ENCODE measurements at places on chromosomes 2 and 18.

- no peak for DNase-seq
Observed at GRCh38 chr2:46116553-46116991, 180.6 kb upstream of the EPAS1 start.

DNA sequence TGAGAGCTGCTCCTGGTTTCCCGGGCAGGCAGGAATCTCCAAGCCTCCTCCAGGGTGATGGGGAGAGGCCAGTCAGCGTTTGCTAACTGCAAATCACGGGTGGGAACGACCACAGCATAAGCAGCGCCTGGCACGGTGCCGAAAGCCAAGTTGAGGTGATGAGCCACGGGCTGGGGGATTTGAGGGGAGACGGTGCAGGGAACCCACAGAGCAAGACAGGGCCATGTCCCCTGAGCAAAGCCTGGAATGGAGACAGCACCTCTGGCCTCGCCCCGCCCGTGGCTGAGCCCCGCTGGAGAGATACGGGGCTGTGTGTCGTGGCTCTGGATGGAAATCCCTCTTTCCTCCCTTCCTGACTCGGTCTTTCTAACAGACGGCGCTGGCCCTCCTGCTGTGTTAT, 31.5 kb upstream of the TMEM18 start:
- no peak for DNase-seq

DNA sequence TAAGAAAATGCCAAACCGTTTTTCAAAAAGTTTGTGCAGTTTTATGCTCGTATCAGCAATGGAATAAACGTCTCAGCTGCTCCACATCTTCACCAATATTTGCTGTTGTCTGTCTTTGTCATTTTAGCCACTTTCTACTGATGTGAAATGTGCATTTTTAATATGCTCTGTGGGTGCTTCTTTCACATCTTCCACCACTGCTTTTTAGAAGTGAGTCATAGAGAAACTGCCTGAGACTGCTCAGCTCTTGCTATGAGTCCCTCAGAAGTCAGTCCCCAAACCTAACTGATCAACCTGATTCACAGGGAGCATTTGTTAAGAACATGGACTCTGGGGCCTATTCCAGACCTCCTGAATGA, 41.0 kb upstream of the EPC2 start:
- no peak for DNase-seq

- DNase-seq: no peak
Observed at GRCh38 chr18:6542296-6542695, 127.6 kb upstream of the L3MBTL4 start.

DNA sequence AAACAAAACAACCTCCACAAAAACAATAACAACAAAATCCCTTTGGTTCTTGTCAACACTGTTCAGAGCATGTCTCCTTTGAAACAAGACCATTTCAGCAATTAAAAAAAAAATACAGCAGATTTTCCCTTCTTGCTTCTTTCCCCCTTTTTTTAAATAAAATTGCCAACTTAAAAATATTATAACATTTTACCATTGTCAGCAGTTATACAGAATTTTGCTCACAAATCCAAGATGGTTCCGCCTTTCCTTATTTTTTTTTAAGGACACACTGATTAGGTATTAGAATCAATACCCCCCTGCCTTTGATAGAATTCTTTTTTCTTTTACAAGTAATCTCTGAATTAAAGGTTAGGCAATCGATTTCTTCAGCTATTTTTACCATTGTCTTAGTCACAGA, 48.7 kb upstream of the FN1 start:
- no peak for DNase-seq

DNA sequence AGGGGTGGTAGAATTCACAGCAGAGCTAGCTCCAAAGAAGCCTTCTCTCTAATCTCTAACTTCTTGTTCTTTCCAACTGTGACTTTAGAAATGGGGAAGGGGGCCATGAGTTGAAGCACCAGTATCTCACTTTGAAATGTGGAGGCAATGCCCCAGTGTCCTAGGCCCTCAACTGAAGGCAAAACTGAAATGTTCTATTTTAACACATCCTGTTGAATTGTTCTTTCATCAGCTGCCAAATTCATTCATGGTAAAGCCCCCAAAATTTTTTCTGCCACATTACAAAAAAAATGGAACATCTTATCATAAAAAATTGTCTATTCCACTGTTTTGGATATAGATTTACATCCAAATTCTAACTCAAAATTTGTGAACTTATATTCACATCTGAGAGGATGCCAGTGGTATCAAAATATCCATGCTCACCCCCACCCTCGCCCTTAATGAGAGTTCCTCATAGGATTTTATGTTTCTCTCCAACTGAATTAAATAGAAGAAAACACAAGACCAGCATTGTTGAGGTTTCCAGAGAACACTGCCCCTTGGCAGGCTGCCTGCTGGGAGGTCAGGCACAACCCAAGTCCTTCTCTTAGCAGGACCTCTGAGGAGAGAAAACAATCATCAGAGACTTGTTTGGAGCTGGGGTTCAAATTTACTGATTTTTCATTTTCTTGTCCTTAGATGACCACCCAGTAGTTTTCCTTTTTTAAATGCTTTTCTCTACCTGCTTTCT, 147.4 kb upstream of the PGAP1 start:
- no peak for DNase-seq

DNA sequence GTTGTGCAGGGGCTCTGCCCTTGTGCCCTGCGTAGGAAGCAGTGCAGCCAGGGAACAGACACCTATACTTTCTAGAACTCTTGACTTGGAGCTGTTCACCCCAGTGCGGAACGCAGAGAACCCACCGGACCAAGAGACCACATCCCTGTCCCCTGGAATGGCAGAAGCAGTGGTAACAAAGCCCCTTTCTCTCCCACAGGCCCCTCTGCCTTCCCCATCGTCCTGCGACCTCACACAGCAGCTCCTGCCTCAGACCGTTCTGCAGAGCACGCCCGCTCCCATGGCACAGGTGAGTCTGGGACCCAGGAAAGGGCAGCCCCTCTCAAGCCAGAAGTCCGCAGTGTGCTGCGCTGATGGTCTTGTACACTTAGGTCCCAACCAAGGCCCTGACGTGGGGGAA, 24.6 kb upstream of the RPL31 start:
- DNase-seq: no peak
